ENCODE measurements at places on chromosomes 12 and 14.

DNA sequence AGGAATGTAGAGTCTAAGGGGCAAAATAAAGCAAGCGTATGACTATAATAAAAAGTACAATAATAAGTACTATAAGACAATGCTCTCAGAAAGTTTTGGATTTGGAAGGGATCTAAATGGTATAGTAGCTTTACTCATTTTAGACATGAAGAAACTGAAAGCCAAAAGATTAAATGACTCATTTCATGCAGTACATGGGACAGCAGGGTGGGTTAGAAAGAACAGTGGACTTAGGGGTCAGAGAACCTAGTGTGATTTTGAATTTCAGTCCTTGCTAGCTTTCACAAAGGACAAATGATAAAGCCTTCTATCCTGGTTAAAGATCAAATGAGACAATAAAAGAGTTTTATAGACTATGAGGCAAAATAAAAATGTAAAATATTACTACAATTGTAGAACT lies 6.8 kb upstream of the LEMD3 start:
- no peak for DNase-seq

GRCh38 chr14:90303473-90303872 lies 28.3 kb downstream of the NRDE2 start:
- DNase-seq, result no peak

- DNase-seq, result no peak
Measured at GRCh38 chr14:93862265-93862664, 64.9 kb upstream of the FAM181A start.

DNA sequence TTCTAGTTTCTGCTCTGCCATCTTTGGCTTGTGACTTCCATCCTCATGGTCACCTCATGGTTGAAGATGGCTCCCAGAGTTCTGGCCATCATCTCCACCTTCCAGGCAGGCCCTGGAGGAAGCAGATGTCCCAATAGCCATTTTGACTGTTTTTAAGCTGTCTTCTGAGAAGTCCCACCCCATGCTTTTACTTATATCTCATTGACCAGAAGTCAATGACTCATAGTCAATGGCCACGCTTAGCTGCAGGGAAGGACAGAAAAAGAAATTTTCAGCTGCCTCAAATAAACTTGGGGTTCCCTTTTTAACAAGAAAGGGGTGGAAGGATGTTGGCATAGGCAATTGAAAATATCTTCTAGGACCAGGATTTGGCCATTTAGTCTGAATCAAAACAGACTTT lies 168.1 kb downstream of the AACS start:
- DNase-seq, result no peak

DNA sequence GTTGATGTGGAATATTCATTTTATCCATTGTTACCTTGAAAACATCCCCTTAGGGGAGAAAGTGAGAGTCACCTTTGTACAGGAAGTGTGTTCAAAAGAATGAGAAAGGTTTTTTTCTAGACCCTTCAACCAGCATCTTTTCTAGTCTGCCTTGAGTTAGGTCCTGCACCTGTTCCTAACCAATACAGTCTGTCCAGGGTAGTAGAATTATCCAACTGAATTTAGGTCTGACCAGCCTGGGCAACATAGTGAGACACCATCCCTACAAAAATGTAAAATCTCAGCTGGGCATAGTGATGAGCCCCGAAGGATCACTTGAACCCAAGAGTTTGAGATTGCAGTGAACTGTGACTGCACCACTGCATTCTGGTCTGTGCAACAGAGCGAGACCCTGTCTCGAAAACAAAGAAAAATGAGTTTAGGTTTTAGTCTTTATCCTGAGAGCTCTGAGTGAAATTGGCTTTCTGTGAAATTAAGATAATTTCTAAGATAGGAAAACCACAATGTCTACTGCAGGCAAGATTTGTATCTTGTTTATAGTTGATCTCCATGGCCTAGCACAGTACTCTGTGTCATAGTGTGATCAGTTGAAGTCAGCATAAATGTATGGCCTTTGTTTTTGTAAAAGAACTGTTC lies 25.2 kb downstream of the ARHGAP5 start:
- DNase-seq, result no peak

DNA sequence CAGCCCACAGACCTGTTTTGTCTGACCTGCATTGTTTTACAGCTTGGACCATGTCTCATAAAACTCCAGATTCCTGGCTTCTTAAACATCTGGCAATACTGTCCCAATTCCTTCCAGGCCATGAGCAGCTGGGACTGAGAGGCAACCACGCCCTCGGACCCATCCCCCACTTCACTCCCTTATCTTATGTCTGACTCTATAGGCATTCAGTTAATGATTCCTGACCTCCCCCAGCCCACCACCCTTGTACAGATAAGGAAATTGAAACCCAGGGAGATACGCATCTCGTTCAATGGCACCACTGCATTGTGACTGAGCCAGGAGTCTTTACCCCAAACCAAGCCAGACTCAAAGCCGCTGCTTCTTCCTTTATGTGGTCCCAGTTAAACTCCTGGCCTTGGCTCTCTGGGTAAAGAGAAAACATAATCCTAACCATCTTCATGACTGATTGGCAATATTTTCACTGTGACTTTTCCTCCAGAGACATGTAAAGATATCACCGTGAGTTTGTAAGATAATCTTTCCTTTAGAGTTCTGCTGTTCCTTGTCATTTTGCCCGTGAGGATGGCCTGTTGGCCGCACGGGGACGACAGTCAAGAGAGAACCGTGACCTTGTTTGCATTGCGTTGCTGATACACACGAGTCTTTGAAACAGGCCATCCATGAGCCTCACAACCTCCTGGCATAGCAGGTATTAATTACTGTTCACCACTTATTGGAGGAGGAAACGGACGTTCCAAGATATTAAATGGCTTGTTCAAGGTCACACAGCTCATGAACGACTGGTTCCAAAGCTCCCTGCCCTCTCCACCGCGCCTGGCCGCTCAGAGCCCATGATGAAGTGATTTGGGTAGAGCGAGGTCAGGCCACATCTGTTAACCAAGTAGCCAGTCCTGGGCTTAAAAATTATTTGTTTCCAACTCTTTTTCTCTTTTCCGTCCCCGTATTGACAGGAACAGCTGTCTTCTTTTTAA lies 39.4 kb downstream of the MAP1LC3B2 start:
- DNase-seq, result no peak

DNA sequence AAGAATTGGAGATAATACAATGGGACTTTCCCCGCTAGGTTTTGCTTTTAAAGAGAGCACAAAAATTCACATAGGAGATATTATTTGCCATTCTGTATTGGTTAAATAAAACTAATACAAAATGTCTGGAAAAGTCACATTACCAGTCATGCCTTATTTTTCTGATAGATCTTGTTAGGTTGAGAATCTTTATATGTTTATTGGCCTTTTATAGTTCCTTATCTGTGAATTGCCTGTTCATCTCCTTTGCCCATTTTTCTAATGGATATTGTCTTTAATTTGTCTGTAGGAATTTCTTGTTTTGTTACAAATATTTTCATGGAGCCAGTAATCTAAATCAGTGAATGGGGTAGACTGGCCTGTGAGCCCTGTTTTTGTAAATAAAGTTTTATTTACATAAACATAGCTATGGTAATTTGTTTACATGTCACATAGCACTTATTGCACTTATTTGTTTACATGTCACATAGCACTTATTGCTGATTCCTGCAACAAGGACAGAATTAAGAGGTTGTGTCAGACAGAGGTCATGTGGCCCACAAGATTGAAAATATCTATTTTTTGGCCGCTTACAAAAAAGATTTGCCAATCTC lies 65.0 kb downstream of the ATF7IP start:
- no peak for DNase-seq

DNA sequence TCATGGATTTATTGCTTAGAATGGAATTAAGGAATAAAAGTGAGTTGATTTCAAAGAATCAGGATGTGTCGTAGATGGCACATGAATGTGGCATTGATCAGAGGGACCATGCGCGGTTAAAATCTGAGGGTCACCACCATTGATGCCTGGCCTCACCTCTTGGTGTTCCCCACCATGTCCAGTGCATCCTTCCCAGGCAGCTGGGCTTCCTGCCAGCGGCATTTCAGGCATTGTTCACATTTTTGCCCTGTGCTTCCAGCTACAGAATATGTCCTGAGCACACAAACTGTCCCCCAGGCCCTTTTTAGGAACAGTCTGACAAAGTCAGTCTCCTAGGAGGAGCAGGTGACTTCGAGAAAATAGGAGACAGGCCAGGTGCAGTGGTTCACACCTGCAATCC lies 42.0 kb upstream of the TSPAN9 start:
- DNase-seq, result no peak

DNA sequence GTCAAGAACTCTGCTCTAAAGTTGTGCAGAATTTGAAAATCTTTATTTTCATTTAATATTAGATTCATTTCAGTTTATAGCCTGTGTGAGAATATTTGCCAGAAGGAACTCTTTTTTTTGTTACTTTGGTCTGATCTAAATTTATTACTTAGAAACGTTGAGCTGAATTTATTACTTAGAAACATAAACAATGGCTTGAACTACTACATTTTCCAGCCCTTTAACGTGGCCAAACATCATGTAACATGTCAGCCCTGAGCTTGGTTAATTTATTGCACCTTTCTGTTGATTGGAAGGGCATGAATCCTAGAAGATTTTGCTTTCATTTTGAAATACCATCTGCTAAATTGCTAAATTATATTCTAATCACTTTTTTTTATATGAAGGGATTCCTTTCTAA lies 241.4 kb downstream of the TMEM117 start:
- no peak for DNase-seq
